CD4-positive, alpha-beta T cell treated with Interleukin-12 subunit alpha and Interleukin-12 subunit beta, for 1 hour (primary cell): ENCODE measurements at places on chromosomes 7 and 10.

GRCh38 chr10:128044961-128045832, 81.0 kb downstream of the MKI67 start:
- no peak for DNase-seq

- peak; percentile 10 for DNase-seq
These were observed 59.6 kb downstream of the TMEM209 start for GRCh38 chr7:130145424-130146100.

GRCh38 chr7:49639068-49639593, 134.3 kb upstream of the VWC2 start:
- no peak for DNase-seq

- DNase-seq: no peak
These were observed 222.4 kb downstream of the RPS24 start for GRCh38 chr10:78255796-78256638.

DNA sequence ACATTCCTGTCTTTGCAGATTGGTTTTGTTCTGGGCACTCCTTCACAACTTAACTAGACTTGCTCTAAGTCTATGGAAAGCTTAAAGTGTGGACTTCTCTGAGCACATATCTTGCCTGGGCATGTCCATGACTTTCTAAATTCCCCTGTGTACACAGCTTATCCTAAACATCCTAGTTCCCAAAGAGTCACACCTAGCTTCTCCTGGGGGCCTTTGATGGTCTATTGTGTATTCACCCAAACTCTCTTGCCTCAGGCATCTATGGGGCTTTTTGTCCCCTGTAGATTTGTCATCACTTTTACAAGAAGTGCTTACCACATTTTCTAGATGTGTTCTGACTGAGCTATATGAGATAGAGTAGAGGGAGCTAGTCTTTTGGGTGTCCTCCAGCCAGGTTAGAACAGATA, 12.2 kb upstream of the ZNF488 start:
- DNase-seq: no peak

GRCh38 chr10:5625992-5626777, 40.2 kb downstream of the ASB13 start:
- DNase-seq: no peak

GRCh38 chr7:140541176-140541512, 61.8 kb upstream of the MKRN1 start:
- no peak for DNase-seq

DNA sequence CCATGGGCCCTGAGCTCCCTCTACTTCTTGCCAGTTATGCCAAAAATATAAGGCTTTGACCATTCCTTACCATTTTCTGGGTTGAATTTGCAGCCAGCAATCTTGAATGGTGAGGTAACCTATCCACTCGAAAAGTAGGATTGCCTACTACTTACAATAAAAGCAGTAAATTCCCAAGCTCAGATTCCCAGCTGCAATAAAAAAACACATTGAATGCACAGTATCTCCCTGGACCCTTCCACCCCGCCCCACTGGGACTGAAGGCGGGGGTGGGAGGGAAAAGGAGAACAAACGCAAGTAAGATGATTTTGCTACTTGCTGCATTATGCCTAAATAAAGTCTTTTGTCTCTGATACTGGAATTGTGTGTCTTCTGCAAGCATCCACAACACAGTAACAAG, 301.9 kb downstream of the HGF start:
- no peak for DNase-seq

DNA sequence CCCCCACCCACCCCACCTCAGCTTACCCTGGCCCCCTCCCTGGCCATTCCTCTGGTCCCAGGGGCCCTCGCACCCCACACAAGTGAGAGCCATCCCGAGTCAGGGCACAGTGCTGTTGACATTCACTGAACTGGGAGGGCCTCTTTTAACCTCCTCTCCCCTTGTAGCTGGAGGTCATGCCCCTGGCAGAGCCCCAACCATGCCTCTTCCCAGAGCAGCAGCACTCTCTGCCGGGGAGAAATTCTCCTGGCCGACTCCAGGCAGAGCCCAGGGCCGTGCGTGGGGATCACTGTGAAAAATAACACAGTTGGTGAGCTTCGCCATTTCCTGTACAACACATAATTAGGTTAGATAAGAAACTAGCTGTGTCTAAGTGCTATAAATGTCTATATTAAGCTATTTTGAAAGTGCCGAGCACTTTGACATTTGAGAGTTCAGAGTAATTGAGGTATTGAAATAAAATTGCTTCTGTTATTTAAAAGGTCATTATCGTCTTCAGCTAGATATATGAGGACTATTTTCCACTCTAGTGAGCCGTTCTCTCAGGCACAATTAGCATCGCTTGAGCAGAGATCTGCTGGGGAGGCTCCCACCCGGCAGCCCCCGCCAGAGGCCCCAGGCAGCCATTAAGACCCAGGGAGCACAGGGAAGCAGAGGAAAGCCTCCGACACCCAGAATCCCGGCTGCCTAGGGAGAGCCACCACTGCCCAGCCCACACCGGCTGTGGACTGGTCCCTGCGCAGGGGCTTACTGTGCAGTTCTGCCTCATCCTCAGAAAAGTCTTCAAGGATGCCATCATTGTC, 62.4 kb upstream of the LRRC18 start:
- DNase-seq: no peak

DNA sequence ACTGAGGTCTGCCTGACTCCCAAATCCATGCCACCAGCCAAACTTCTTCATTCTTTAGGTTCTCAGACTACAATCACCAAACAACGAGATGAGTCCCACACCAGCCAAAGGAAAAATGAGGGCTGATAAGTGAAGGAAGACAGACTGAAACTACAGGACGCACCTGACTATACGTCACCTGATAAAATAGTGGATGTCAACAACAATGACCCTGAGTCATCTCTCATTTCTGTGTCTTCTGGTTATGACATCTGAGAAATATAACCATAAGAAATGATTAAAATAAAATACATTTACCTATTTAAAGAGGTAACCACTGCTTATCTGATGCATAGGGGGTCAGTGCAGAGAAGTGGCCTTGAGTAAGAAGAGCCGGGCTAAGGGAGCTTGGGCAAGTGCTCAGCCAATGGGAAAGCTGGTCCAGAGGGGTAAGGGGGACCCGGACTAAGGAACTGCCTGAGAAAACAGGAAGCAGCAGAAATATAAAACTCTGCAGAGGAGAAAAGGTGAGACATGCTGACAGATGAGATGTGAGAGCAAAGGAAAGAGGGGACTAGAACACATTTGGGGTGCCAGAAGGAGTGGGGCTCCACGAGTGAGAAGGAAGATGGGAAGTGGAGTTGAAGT, 51.8 kb downstream of the HIPK2 start:
- no peak for DNase-seq

DNA sequence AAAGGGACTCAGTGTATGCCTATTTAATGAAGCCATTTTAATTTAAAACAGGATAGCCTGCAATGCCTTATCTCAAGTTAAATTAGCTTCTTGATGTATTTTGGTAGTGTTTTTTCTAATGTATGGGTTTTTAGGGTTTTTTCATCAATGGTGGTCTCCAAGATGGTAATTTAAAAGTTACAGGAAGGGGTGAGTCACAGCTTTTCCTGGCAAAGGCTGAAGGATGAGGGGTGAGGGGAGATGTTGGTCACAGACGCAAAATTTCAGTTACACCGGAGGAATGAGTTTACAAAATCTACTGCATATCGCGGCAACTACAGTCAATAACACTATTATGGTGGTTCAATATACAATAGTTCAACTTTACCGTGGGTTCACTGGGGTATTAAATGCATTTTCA, 31.6 kb downstream of the CCDC3 start:
- DNase-seq: no peak

DNA sequence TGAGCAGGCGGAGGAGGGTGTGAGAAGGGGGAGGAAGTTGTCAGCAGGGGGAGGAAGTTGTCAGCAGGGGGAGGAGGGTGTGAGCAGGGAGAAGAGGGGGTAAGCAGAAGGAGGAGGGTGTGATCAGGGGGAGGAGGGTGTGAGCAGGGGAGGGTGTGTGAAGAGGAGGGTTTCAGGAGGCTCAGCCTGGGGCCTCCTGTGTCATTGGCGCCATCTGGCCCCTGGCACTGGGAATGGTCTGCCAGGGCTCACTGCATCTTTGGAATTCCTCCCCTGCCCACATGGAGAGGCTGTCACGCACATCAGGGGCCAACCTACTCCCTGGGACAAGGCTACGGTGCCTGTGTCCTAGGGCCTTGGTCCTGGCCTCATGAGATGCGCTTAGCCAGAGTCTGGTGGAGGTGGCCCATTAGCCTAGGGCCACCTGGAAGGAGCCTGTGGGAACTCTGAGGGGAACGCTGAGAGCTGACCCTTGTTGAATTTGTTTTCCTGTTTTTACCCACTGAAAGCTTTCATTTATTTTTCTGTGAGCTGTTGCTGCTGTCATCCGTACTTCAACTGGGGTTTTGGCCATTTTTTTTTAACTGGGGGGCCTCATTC, 18.0 kb downstream of the CAMK2B start:
- DNase-seq: no peak

DNA sequence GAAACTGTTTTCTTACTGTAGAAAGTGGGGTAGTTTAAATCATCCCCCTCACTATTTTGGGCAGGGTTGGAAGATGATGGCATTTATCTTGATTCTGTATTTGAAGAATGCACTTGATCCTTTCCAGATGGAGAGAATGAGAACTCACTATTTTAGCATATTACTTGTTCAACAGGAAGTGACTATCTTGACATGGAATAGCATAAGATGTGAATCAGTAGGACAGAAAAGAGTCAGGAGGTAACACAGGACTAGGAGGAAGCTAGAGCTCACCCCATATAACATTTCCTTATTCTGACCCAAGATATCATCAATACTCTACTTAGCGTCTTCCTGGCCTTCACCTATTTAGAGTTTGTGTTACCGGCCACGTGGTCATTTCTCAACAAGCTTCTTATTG, 400.2 kb downstream of the PHTF2 start:
- DNase-seq: no peak

- no peak for DNase-seq
These were observed 1.2 kb downstream of the HSPA14 start for GRCh38 chr10:14839305-14839695.

DNA sequence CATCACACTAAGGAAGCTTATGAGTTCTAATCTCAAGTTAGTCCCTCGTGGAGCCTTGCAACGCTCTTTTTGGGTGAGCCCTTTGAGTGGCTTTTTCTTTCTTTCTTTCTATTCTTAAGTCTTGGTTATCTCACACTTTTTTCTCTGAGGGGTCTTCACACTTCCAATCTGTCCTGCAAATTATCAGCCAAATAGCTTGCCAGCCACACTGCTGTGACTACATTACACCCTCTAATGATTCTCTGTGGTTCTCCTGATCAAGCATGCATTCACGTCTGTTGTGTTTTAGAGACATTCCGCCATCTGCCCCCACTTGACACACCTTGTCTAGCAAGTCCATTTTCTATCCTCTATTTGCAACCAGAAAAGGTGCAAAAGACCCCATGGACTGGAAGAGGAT, 340.2 kb downstream of the THSD7A start:
- no peak for DNase-seq

- no peak for DNase-seq
These were observed 1252.2 kb downstream of the REEP3 start for GRCh38 chr10:64773357-64773756.

DNA sequence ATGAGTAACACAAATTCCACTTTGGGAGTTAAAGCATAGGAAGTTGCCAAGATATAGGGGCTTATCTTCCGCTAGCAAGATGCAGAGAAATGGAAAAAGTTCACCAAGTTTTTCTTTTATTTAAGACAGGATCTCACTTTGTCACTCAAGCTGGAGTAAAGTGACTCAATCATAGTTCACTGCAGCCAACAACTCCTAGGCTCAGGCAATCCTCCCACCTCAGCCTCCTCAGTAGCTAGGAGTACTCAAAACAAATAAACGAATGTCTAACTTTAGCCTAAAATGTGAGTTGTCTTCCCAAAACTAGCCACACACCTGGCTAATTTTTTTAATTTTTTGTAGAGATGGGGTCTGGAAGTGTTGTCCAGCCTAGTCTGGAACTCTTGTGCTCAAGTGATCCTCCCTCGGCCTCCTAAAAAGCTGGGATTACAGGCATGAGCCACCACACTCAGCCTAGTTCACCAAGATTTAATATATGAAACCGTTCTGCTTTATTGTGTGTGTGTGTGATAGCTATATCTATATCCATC, 9.9 kb downstream of the VIM start:
- DNase-seq: peak; percentile 38

DNA sequence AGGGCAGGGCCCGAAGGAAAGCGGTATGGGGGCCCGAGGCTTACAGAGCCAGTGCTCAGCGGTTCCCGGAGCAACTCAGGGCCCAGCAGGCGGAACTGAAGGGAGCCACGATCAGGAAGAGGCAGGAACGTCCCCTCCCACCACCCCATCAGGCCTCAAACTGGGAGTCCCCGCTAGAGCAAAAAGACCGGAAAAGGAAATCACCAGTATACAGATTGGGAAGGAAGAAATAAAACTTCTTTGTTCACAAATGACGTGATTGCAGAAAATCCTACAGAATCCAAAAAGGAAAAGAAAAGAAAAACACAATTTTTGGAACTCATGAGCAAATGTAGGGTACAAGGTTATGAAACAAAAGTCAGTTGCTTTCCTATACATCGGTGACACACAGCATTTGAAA, 21.6 kb upstream of the ZFAND2A start:
- no peak for DNase-seq

- DNase-seq: no peak
These were observed 82.9 kb downstream of the ELFN1 start for GRCh38 chr7:1752771-1753563.

GRCh38 chr7:23468526-23469149, 1.7 kb downstream of the IGF2BP3 start:
- no peak for DNase-seq
